Fibroblast of villous mesenchyme (primary cell): ENCODE measurements at places on chromosomes 13 and 19. TPM values are rescaled to one million over a fixed set of nuclear protein-coding genes. Genes with fewer than 3 reads are reported as not detected.

The ZNF541 gene
- total RNA-seq, result under 0.01 TPM in 2 replicates

The CPAMD8 gene
- total RNA-seq, result 0.43 and 0.64 TPM in 2 replicates

The CEACAM20 gene
- not detected in 2 replicates for total RNA-seq

The NLRP9 gene
- not detected in 2 replicates for total RNA-seq

The IZUMO4 gene
- total RNA-seq, result 1.3 TPM in 2 replicates

The EFNA2 gene
- total RNA-seq, result not detected in 2 replicates

The KISS1R gene
- not detected in 2 replicates for total RNA-seq

The HPN gene
- total RNA-seq, result not detected in 2 replicates

The MBD3L2 gene
- total RNA-seq, result not detected in 2 replicates

The NUMBL gene
- total RNA-seq, result 13.8 and 34.1 TPM in 2 replicates

The TNFSF13B gene
- 0.64 and 2.6 TPM in 2 replicates for total RNA-seq

The ACER1 gene
- total RNA-seq, result not detected in 2 replicates

The ZNF730 gene
- total RNA-seq, result 0.64 and 1.3 TPM in 2 replicates

The NOTCH3 gene
- 27.6 and 39.3 TPM in 2 replicates for total RNA-seq

The CEACAM21 gene
- total RNA-seq, result not detected in 2 replicates

The LYPD3 gene
- total RNA-seq, result 0.43 TPM in 1 of 2 replicates, not detected in the other

The COL4A2 gene
- 756 and 1,116 TPM in 2 replicates for total RNA-seq

The CYP2F1 gene
- not detected in 2 replicates for total RNA-seq

The CD22 gene
- total RNA-seq, result 0.32 TPM in 1 of 2 replicates, not detected in the other

The ZNF615 gene
- total RNA-seq, result 9.0 and 9.9 TPM in 2 replicates

The PALM3 gene
- total RNA-seq, result under 0.01 TPM in 1 of 2 replicates, not detected in the other

The ZNF45 gene
- 18.4 and 25.5 TPM in 2 replicates for total RNA-seq

The MED25 gene
- total RNA-seq, result 21.6 and 21.9 TPM in 2 replicates
